ENCODE measurements at places on chromosomes 16 and 17. TPM values are rescaled to one million over a fixed set of nuclear protein-coding genes. Genes with fewer than 3 reads are reported as not detected.

TP53TG3E gene
- not detected for total RNA-seq

ZG16 gene
- total RNA-seq = not detected

VPS4A gene
- total RNA-seq = 20.6 TPM

EMP2 gene
- total RNA-seq = 487 TPM

C17orf78 gene
- not detected for total RNA-seq

Measured in left lung (tissue), 14 donors.